Diencephalon (tissue), 1 donor: ENCODE measurements at places on chromosomes 11 and 22. TPM values are rescaled to one million over a fixed set of nuclear protein-coding genes. Genes with fewer than 3 reads are reported as not detected.

Gene IGSF22
- total RNA-seq = 0.46 TPM

Gene KRTAP5-10
- not detected for total RNA-seq

Gene TTLL8
- not detected for total RNA-seq

Gene ZBED4
- total RNA-seq = 17.1 TPM

Gene FZD4
- total RNA-seq = 6.5 TPM

Gene COMMD9
- total RNA-seq = 68.3 TPM

Gene BTBD18
- total RNA-seq = not detected

Gene KCNJ1
- total RNA-seq = 0.23 TPM

Gene PRODH
- total RNA-seq = 10.1 TPM

Gene MMP27
- not detected for total RNA-seq

Gene RPLP2
- 265 TPM for total RNA-seq

Gene NOL12
- total RNA-seq = 15.0 TPM

Gene CARNS1
- 0.23 TPM for total RNA-seq

Gene ZNF202
- total RNA-seq = 19.4 TPM

Gene ACRV1
- 0.92 TPM for total RNA-seq

Gene EFCAB6
- total RNA-seq = 12.0 TPM

Gene TMEM191B
- 7.2 TPM for total RNA-seq

Gene SOX6
- total RNA-seq = 54.7 TPM

Gene CRYAB
- total RNA-seq = 8.5 TPM

Gene FTH1
- total RNA-seq = 513 TPM
